Neural crest cell (in vitro differentiated cells): ENCODE measurements at places on chromosomes 6 and 20. TPM values are rescaled to one million over a fixed set of nuclear protein-coding genes. Genes with fewer than 3 reads are reported as not detected.

The COL19A1 gene
- 0.09 TPM in 1 of 2 replicates, not detected in the other for total RNA-seq

The CD24 gene
- total RNA-seq, result 333 and 352 TPM in 2 replicates

The BPIFA2 gene
- total RNA-seq, result not detected in 2 replicates

The TRIM31 gene
- total RNA-seq, result not detected in 2 replicates

The GNL1 gene
- 71.0 and 71.6 TPM in 2 replicates for total RNA-seq

The HTR1E gene
- total RNA-seq, result not detected in 2 replicates

The TRIM15 gene
- total RNA-seq, result not detected in 2 replicates

The SMPDL3A gene
- 3.3 and 3.6 TPM in 2 replicates for total RNA-seq

The SCAF8 gene
- total RNA-seq, result 63.6 and 64.8 TPM in 2 replicates

The IP6K3 gene
- 0.72 and 0.89 TPM in 2 replicates for total RNA-seq

The EDN3 gene
- 0.20 and 0.28 TPM in 2 replicates for total RNA-seq

The DEFB119 gene
- total RNA-seq, result not detected in 2 replicates

The MUC22 gene
- not detected in 2 replicates for total RNA-seq

The SLC22A1 gene
- total RNA-seq, result 1.7 and 2.1 TPM in 2 replicates

The CTAGE9 gene
- total RNA-seq, result not detected in 2 replicates

The SSTR4 gene
- not detected in 2 replicates for total RNA-seq

The MYL9 gene
- total RNA-seq, result 19.7 and 19.8 TPM in 2 replicates

The PNPLA1 gene
- total RNA-seq, result not detected in 2 replicates

The CCN5 gene
- not detected in 2 replicates for total RNA-seq

The TFAP2A gene
- total RNA-seq, result 8.2 and 9.6 TPM in 2 replicates

The SEC63 gene
- total RNA-seq, result 109 and 114 TPM in 2 replicates

The TPMT gene
- 7.5 and 8.8 TPM in 2 replicates for total RNA-seq

The SOX18 gene
- total RNA-seq, result not detected in 2 replicates

The MGME1 gene
- 35.2 and 39.0 TPM in 2 replicates for total RNA-seq

The CNKSR3 gene
- 11.7 and 11.8 TPM in 2 replicates for total RNA-seq

The GRM1 gene
- 0.20 and 0.63 TPM in 2 replicates for total RNA-seq

The WFDC12 gene
- not detected in 2 replicates for total RNA-seq

The PRDM13 gene
- 0.09 and 0.14 TPM in 2 replicates for total RNA-seq

The TMEM200A gene
- total RNA-seq, result 2.9 and 3.2 TPM in 2 replicates

The SLC17A3 gene
- total RNA-seq, result not detected in 2 replicates

The FGD2 gene
- total RNA-seq, result not detected in 2 replicates

The CTCFL gene
- total RNA-seq, result 0.09 and 0.14 TPM in 2 replicates

The PNLDC1 gene
- 0.49 TPM in 1 of 2 replicates, not detected in the other for total RNA-seq

The TFAP2B gene
- 66.1 and 73.3 TPM in 2 replicates for total RNA-seq

The HLA-DQB1 gene
- total RNA-seq, result 0.18 and 0.23 TPM in 2 replicates

The ARG1 gene
- total RNA-seq, result not detected in 2 replicates

The AURKA gene
- total RNA-seq, result 60.3 and 65.2 TPM in 2 replicates

The STMND1 gene
- total RNA-seq, result not detected in 2 replicates

The ETV7 gene
- total RNA-seq, result not detected in 2 replicates

The ZNF311 gene
- 1.2 and 1.3 TPM in 2 replicates for total RNA-seq

The WFDC5 gene
- total RNA-seq, result not detected in 2 replicates

The UNC5CL gene
- total RNA-seq, result 1.5 and 1.6 TPM in 2 replicates

The HLA-B gene
- total RNA-seq, result 29.5 and 35.5 TPM in 2 replicates
